MG63 (cell line): ENCODE measurements at places on chromosomes 1 and 21. TPM values are rescaled to one million over a fixed set of nuclear protein-coding genes. Genes with fewer than 3 reads are reported as not detected.

The POTED gene
- not detected in 2 replicates for total RNA-seq

The KIAA0040 gene
- total RNA-seq: 0.66 and 1.2 TPM in 2 replicates

The LIN28A gene
- total RNA-seq: not detected in 2 replicates

The TNNT2 gene
- total RNA-seq: not detected in 2 replicates

The KLHDC9 gene
- total RNA-seq: not detected in 2 replicates

The HENMT1 gene
- 12.3 and 20.2 TPM in 2 replicates for total RNA-seq

The SPRR1A gene
- not detected in 2 replicates for total RNA-seq

The OR2L5 gene
- not detected in 2 replicates for total RNA-seq

The SPRR2A gene
- not detected in 2 replicates for total RNA-seq

The ORC1 gene
- total RNA-seq: 16.0 and 23.1 TPM in 2 replicates

The GIPC2 gene
- 0.10 TPM in 1 of 2 replicates, not detected in the other for total RNA-seq

The CCDC181 gene
- not detected in 2 replicates for total RNA-seq

The CFHR3 gene
- total RNA-seq: not detected in 2 replicates

The FBXO2 gene
- not detected in 2 replicates for total RNA-seq

The RAB25 gene
- total RNA-seq: not detected in 2 replicates

The MEX3A gene
- 2.3 and 2.7 TPM in 2 replicates for total RNA-seq

The CDC20 gene
- 152 and 260 TPM in 2 replicates for total RNA-seq

The ADCY10 gene
- 0.13 TPM in 1 of 2 replicates, not detected in the other for total RNA-seq

The OR2T6 gene
- total RNA-seq: not detected in 2 replicates

The LRP8 gene
- 12.4 and 16.1 TPM in 2 replicates for total RNA-seq

The FAM177B gene
- not detected in 2 replicates for total RNA-seq

The CASQ1 gene
- not detected in 2 replicates for total RNA-seq

The PSMG1 gene
- 248 and 252 TPM in 2 replicates for total RNA-seq

The MNDA gene
- not detected in 2 replicates for total RNA-seq

The PADI2 gene
- total RNA-seq: 0.20 TPM in 1 of 2 replicates, not detected in the other

The PPM1J gene
- total RNA-seq: 2.4 and 2.7 TPM in 2 replicates

The PODN gene
- 0.10 TPM in 1 of 2 replicates, not detected in the other for total RNA-seq

The WNT3A gene
- total RNA-seq: 0.52 TPM in 1 of 2 replicates, not detected in the other

The LPGAT1 gene
- total RNA-seq: 17.9 and 27.2 TPM in 2 replicates

The IL22RA1 gene
- 0.86 TPM in 1 of 2 replicates, not detected in the other for total RNA-seq

The UBASH3A gene
- total RNA-seq: not detected in 2 replicates

The TMEM81 gene
- 1.6 and 5.1 TPM in 2 replicates for total RNA-seq

The ADGRL2 gene
- total RNA-seq: 0.13 and 0.57 TPM in 2 replicates

The CFH gene
- 9.7 and 20.0 TPM in 2 replicates for total RNA-seq

The ANKRD34A gene
- 0.30 TPM in 1 of 2 replicates, not detected in the other for total RNA-seq

The KRTAP21-2 gene
- not detected in 2 replicates for total RNA-seq

The OR2T33 gene
- not detected in 2 replicates for total RNA-seq

The LDLRAD1 gene
- total RNA-seq: not detected in 2 replicates
